ENCODE measurements at places on chromosomes 16 and 17. TPM values are rescaled to one million over a fixed set of nuclear protein-coding genes. Genes with fewer than 3 reads are reported as not detected.

MYH1 gene
- polyA plus RNA-seq, result 0.07 TPM

EIF3CL gene
- 59.2 TPM for polyA plus RNA-seq

POLR3E gene
- polyA plus RNA-seq, result 91.0 TPM

KRTAP4-1 gene
- not detected for polyA plus RNA-seq

ANKFN1 gene
- 1.6 TPM for polyA plus RNA-seq

ALDH3A2 gene
- 170 TPM for polyA plus RNA-seq

MT3 gene
- polyA plus RNA-seq, result 169 TPM

CTRB2 gene
- 2.5 TPM for polyA plus RNA-seq

MSLN gene
- 0.13 TPM for polyA plus RNA-seq

TSC2 gene
- polyA plus RNA-seq, result 56.9 TPM

SRR gene
- 18.0 TPM for polyA plus RNA-seq

KRTAP9-2 gene
- not detected for polyA plus RNA-seq

HCFC1R1 gene
- polyA plus RNA-seq, result 462 TPM

GPR179 gene
- polyA plus RNA-seq, result 0.32 TPM

RNF157 gene
- 4.1 TPM for polyA plus RNA-seq

IST1 gene
- polyA plus RNA-seq, result 125 TPM

MRC2 gene
- 5.2 TPM for polyA plus RNA-seq

PRR15L gene
- 0.24 TPM for polyA plus RNA-seq

ACSM2A gene
- polyA plus RNA-seq, result 0.16 TPM

AHSP gene
- polyA plus RNA-seq, result not detected

SETD6 gene
- polyA plus RNA-seq, result 24.8 TPM

RAMP2 gene
- 23.1 TPM for polyA plus RNA-seq

HS3ST3A1 gene
- polyA plus RNA-seq, result 4.1 TPM

ABCC11 gene
- polyA plus RNA-seq, result 0.20 TPM

ADGRG1 gene
- 14.7 TPM for polyA plus RNA-seq

PPM1E gene
- 1.8 TPM for polyA plus RNA-seq

SLC13A5 gene
- polyA plus RNA-seq, result 0.97 TPM

OR1F1 gene
- not detected for polyA plus RNA-seq

CPSF4L gene
- polyA plus RNA-seq, result not detected
